Mucosa of gallbladder (tissue), 1 donor: ENCODE measurements at places on chromosomes 3 and 15.

DNA sequence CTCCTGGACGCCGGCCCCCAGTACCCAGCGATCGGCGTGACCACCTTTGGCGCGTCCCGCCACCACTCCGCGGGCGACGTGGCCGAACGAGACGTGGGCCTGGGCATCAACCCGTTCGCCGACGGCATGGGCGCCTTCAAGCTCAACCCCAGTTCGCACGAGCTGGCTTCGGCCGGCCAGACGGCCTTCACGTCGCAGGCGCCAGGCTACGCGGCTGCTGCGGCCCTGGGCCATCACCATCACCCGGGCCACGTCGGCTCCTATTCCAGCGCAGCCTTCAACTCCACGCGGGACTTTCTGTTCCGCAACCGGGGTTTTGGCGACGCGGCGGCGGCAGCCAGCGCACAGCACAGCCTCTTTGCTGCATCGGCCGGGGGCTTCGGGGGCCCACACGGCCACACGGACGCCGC lies 956 bp downstream of the ZIC1 start:
- no peak for DNase-seq

DNA sequence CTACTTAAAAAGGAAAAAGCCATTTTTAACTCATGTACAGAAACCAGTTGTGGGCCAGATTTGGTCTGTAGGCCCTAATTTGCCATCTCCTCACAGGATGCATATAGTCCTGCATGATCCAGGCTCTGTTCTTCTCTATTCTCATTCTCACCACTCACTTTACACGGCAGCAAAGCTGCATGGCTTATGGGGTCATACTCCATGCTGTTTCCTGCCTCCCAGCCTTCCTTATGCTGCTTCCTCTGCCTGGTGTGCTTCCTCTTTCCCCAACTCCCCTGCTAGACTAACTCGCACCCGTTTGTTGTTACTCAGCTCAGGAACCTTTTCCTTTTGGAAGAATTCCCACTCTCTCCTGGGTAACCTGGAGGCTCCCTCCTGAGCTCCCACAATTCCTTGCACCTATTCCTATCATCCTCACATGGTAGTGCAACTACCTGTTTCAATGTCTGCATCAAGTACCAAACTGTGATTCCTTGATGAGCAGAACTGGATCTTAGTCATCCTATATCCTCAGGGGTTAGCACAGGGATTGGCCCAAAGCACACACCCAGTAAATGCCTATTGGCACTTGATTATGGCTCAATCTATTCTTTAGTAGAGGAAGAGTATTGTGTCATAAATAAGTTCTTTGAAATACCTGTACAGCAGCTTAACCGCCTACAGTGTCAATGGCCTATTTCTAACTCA lies 172.1 kb upstream of the MITF start:
- no peak for DNase-seq

DNA sequence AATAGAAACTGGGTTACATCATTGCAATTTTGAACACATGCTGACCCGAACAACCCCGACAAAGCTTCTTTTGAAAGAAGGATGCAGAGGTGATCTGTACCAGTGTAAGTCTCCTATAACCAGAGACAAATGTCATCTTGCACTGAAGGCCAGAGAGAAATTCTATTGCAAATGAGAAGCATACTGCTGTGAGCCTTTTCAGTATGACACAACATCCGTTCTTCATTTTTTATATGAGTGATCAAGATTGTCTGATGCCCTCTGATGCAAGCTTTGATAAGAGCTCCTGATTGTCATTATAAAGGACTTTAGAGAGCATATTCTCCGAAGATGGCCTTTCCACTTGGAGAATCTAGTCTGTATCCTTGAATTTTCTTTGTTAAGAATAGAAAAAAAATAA lies 36.9 kb downstream of the PCOLCE2 start:
- no peak for DNase-seq

- DNase-seq, result no peak
Observed at GRCh38 chr3:56921573-56922453, 120.1 kb upstream of the ARHGEF3 start.

- no peak for DNase-seq
Observed at GRCh38 chr3:83023086-83023485, 1261.6 kb upstream of the GBE1 start.

- DNase-seq, result peak; percentile 32
Observed at GRCh38 chr15:78103406-78104118, 11.2 kb downstream of the SH2D7 start.

- peak; percentile 85 for DNase-seq
Observed at GRCh38 chr3:13665582-13666226, 116.8 kb downstream of the FBLN2 start.

- DNase-seq, result no peak
Observed at GRCh38 chr3:134483195-134483900, 2.4 kb downstream of the ANAPC13 start.

GRCh38 chr15:40550341-40551037 lies 14.4 kb downstream of the CCDC32 start:
- DNase-seq, result no peak

DNA sequence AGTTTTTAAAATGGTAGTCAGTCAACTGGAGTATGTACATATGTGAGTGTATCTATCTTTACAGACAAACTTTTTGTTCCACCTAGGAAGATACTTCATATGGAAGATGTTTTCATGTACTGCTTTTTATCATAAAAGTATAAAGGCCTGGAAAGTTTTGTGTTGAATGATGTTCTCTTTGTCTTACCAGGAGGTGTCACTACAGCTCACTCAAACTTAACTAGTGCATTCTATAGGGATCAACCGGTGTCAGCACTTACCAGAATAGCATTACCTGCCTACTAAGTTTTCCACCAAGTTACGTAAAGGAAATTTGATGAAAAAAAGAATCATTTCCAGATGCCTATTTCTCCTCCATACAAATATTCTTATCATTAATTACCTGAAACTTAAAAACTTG lies 522.6 kb upstream of the SEMA6D start:
- no peak for DNase-seq

DNA sequence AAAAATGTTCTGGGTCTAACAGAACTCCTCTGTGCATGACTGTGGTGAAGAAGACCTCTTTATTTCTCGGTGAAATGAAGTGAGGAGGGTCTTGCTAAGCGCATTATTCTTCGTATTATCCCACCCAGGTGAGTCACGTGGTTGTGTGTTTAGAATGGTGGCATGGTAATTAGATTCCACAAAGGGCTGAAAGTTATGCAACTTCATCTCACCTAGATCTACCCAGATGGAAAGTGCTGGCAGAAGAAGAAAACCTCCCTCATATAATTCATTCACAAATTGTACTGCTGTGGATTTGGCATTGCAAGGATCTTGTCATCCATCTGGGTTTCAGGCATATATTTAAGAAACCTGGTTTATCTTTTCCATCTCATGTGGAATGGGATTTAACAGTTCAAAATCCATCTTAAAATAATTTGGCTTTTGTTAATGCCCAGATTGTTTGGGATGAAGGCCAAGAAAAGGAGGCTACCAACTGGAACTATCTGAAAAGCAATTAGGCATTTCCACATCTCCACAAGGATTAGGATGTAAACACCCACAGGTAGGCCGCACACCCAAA lies 175.3 kb downstream of the PLCL2 start:
- no peak for DNase-seq

GRCh38 chr3:160831401-160831800 lies 75.4 kb downstream of the PPM1L start:
- no peak for DNase-seq

DNA sequence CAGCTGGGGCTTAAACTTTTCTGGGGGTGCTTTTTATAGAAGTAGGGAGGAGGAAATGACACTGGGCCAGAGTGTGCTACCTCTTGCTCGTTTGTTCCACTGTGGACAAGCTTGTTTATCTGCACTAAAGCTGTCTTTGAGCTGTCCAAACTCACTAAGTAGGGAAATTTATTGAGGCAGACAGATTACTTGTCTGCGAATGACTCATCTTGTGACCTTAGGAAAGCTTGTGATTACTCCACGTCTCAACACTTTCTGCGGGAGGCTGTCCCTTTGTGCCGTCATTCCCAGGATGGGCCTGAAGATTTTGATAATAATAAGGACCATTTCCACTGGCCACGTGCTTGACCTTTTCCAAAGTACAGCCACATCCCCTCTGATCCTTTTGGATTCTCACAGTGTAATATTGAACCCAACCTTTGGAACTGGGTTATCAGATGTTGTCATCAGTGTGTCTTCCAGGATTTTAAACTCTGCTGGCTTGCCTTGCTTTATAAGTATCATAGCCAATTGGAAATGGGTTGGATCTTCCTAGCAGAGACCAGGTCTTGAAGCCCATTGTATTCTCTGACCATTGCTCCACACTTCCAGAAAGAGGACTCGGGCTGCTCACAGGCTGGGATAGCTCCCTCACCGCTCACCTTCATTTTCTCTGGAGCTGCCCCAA lies 84.7 kb downstream of the AGBL1 start:
- DNase-seq, result no peak

DNA sequence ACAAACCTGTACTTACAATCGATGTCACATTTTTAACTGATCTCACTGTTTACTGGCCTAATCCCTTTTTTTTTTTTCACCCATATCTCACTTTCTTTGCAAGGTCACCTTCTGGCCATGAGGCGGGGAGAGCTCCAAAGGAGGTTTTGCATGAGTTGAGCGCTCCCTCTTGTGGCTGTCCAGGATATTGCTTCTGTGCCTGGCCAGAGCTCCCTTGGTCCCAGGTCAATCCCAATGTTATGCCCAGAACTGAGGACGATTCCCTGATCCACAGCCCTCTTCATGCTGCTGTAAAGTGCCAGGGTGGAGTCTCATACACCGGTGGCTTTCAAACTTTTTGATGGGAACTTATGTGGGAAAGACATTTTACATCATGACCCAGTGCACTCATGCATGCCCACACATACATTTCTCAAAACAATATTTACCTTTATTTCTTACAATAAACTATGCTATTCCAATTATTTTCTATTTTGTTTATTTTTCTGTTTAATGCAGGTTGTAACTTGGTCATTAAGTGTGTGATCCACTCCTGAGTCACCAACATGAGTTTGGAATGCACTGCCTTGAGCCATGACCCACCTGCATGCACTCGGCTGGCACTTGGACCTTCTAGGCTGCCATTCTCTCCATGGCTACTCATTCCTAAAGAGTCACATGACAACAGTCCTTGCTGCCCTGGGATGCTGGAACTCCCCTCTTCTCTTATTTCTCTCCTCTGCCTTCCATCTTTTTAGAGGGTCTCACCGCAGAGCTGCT lies 9.6 kb upstream of the SST start:
- DNase-seq, result peak; percentile 73

GRCh38 chr3:191331388-191331787 lies 1.1 kb upstream of the UTS2B start:
- no peak for DNase-seq

DNA sequence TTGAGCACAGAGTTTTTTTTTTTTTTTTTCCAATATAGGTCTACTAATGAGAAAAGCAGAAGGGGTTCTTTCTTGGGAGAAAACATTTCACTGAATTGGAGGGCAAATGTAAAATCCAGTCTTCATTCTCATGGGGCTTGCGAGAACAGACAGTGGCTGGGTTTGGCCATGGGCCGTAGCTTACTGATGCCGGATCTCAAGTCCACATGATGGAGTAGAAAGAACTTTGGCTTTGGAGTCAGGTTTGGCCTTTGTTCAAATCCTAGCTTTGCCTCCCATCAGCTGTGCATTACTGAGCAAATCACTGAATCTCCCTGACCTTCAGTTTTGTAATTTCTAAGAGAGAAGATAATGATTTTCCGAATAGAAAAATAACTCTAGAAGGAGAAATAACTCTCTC lies 59.7 kb downstream of the LMCD1 start:
- no peak for DNase-seq

- DNase-seq, result peak; percentile 47
Observed at GRCh38 chr15:66251790-66252684, 1.5 kb downstream of the MEGF11 start.
